ENCODE measurements at places on chromosomes 11 and 22.

DNA sequence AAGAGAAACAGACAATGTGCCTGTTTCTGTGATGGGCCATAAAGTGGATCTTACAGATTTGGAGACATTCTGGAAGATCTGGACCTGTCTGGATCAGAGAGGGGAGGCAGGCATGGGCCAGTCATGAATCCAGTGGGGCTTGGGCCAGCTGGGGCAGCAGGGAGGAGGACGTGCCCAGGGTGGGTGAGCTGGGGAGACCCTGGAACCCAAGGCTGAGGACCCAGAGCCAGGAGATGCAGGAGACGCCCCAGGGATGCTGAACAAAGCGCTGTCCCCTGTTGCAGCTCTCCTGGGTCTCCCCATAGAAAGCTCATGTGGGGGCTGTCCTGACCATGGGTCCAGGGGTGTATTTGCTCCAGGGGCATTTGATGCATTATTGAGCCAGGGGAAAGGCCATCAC is 1.5 kb upstream of the APOBEC3A start:
- DNase-seq, result no peak

DNA sequence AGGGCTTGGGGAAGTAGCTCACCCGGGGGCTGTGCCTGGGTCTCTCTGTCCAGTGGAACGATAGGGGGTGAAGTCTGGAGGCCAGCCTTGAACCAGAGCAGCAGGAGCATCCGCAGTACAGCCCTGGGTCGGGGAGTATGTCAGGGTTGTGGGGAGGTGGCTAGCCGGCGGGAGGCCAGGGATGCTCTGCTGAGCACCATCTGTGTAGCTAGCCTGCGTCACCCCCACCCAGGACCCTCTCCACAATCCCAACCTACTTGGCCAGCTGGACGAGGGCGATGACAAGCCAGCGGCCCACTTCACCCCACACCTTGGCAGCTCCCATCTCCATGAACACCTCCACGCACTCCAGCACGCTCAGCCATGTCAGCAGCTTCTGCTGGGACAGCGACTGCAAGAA is 2.2 kb downstream of the PEX16 start:
- DNase-seq, result no peak

GRCh38 chr11:33505093-33505492 is 195.5 kb downstream of the C11orf91 start:
- no peak for DNase-seq

DNA sequence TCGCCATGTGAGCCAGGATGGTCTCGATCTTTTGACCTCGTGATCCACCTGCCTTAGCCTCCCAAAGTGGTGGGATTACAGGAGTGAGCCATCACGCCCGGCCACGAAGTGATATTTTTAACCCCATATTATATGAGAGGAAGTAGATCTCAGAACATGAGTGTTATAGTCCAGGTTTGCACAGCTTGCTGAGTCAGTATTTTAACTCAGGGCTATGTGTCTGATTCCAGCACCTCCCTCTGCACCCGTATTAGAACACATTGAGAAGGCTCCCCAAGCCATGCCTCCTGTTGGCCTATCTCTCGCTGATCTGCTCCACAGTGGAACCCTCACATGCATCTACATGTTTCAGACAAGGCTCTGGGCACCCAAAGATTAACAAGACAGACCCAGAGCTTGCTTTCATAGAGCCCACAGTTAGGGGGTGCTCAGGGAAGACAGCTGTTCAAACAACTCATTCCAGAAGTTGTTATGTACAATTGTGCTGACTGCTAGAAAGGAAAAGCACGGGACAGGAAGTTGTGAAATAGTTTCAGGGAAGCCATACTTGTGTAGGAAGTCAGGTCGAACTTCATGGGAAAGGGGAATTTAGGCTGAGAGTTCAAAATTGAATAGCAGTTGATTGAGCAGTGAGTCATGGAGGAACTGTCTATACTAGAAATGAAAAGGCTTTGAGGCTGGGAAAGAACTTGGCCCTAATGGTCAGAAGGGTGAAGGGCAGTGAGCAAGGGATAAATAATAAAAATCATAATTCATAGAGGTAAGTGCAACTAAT is 49.3 kb upstream of the CLPB start:
- DNase-seq, result peak; percentile 45

DNA sequence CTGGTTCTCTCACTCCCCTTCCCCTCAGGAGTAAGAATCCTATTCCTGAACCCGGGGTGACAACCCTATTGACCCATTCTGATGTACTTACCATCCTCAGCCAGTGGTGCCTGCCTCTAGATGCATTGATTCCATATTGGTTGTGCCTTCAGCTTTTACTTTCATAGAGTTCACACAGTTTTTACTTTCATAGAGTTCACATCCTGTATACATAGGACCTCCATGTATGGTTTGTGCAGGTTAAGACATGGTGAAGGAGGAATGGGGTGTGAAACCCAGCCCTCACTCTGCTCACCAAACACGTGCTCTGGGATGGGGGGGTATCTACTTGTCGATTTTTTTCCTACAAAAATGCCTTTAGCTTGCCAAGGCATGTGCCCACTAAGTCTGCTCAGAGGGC is 105.6 kb upstream of the TBCEL start:
- no peak for DNase-seq

DNA sequence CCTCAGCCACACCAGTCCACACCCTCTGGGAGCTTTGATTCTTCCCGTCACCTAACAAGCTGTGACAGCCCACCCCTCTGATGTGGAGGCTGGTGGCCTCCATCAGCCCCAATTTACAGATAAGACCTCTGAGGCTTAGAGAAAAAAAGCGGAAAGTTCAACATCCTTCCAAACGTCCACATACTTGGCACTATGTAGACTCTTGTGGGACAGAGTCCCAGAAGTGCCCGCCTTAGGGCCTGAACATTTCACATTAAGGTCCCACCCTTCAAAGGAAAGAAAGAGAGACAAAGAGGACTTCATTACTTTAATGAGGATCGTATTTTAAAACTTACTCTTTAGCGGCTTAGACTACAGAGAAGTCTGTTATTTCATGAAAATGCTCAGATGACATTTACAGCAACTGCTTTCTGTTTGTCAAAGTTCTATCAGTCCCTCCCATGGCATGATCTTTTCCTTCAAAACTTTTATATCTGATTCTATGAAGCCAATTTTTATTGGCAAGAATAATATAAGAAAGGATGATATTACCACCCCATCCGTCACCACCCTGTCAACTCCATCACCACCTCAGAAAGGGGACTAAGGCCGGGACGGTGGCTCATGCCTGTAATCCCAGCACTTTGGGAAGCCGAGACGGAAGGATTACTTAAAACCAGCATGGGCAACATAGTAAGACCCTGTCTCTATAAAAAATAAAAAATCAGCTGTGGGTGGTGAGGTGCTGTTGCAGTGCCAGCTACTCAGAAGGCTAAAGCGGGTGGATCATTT is 15.7 kb upstream of the SCGB1A1 start:
- no peak for DNase-seq

GRCh38 chr22:21726650-21727049 is 8.9 kb downstream of the YPEL1 start:
- DNase-seq, result no peak

- no peak for DNase-seq
These were observed 82.1 kb downstream of the PIWIL4 start for GRCh38 chr11:94649254-94649653.

DNA sequence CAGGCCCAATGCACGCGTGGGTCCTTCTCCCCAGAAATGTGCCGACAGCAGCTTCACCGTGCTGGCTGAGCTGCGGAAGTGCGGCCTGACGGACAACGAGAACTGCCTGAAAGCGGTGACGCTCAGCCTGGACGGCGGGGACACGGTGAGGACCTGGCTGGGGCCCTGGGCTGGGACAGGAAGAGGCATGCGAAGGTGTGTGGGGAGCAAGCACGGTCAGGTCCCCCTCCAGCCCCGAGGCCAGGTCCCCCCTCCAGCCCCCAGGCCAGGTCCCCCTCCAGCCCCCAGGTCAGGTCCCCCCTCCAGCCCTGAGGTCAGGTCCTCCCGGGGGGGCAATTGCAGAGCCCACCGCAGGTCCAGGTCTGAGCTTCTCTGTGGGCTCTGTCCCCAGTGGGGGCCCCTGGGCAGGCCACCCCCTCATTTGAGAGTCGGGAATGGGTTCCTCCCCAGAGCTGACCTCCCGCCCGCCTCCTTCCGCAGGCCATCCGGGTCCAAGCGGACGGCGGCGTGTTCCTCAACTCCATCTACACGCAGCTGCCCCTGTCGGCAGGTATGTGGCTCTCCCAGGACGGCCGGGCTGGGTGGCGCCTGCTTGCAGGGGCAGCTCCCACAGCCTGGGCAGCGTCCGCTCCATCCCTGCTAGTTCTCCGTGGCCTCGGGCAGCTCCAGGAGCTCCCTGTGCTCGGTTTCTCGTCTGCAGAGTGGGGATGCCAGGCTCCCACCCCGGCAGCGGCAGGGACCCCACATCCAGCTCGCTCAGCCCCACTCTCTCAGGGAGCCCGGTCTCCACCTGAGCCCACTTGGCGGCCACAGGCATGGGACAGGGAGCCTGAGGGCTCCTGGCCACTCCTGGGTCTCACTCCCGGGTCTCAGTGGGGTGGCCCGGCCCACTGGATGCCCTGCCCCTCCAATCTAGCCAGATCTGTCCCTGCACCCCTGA is 7.9 kb downstream of the MUC5B start:
- no peak for DNase-seq

- no peak for DNase-seq
These were observed 23.0 kb downstream of the SIK3 start for GRCh38 chr11:117075186-117075585.

DNA sequence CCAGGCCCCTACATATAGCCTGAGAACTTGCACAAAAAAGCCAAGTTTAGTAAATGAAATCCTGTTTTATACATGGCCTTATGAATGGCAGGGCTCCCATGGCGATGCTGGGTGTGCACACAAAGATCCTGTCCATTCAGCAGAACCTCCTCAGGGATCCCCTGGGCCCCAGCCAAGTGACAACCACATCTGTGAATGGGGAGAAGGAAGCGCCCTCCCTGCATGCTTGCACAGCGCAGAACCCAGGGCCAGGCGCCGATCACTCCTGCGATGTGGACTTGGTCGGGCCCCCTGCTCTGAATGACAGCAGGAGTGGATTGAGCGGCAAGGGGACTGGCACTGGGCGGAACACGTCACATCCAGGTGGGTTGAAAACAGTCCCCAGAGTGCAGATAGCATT is 4.5 kb upstream of the CDC42EP2 start:
- no peak for DNase-seq

DNA sequence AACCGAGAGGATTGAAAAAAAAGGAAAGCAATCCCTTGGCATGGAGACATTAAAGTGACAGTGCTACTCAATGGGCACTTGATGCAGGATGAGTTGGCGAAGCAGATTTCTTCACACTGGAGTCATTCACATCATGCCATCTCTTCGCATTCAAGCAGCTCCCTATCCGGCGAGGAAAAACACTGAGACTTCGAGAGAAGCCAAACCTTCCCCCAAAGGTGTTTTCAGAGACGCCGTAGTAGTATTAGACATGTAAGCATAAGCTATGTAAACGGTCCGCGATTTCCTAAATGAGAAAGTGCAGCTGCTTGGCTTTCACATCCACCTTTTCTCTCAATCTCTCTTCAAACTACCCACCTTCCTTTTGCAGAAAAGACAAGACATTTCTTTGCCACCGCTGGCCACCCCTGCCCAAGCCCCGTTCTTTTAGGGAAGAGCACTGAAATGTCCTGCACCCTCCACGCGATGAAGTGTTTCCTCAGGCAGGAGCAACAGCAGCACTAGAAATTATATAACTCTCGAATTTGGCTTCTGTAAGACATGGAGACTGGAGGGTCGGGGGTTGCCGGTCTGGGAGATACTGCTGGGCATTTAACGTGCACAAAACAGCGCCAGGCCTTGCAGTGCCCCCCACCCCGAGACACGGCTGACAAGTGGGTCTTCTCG is at the start of gene DLG2:
Gene DLG2, minus strand, starts transcription at position 13 of the 666 bp plus-strand sequence.
- no peak for DNase-seq

- no peak for DNase-seq
These were observed 562.1 kb downstream of the BUD13 start for GRCh38 chr11:116210663-116211062.

GRCh38 chr11:3197044-3197695 is 21.4 kb downstream of the MRGPRG start:
- DNase-seq, result no peak

- DNase-seq, result peak; percentile 74
These were observed 6.3 kb upstream of the KCNJ5 start for GRCh38 chr11:128884703-128885338.

DNA sequence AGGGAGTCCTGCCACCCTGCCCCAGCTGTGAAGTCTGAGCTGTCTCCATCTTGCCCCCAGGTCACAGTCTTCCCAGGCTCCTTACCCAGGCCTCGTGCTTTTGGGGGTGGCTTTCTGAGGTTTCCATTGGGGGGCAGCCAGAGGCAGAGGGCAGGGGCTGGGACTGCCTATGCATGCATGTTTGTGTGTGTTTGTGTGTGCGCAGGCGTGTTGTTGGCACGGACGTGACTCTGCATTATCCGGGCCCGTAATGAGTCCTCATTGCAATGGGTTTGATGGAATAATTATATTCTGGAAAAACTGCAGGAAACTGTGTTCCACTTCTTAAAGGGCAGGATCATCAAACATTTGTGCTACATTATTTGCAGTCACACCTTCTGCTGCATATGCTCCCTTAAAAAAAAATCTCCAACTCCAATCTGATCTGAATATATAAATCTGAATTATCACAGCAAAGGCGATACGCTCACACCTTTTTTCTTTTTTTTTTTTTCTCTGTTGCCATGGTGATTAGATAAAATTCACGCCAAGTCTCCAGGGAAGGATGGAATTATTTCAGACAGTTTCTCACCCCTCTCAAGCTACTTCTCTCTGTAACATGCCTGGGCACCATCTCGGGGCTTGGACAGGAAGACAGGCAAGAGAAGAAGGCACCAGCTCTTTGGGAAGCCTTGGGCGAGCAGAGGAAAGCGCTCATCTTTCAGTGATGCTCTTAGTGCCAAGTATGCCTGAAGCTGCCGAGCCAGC is 45.9 kb downstream of the DSCAML1 start:
- DNase-seq, result no peak

DNA sequence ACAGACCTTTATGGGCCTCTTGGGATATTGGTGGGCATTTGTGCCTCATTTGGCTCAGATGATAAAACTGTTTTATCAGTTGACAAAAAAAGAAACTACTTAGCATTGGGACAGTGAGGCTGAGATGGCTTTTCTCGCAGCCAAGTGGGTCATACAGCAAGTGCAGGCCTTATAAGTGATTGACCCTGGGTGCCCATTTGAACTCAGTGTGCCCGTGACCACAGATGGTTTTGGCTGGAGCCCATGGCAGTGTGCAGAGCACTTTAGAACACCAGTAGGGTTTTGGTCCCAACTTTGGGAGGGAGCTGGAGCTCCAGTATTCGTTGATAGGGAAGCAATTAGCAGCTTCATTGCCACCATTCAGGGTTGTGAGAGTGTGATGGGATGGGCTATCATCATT is 404.5 kb upstream of the LARGE1 start:
- no peak for DNase-seq

DNA sequence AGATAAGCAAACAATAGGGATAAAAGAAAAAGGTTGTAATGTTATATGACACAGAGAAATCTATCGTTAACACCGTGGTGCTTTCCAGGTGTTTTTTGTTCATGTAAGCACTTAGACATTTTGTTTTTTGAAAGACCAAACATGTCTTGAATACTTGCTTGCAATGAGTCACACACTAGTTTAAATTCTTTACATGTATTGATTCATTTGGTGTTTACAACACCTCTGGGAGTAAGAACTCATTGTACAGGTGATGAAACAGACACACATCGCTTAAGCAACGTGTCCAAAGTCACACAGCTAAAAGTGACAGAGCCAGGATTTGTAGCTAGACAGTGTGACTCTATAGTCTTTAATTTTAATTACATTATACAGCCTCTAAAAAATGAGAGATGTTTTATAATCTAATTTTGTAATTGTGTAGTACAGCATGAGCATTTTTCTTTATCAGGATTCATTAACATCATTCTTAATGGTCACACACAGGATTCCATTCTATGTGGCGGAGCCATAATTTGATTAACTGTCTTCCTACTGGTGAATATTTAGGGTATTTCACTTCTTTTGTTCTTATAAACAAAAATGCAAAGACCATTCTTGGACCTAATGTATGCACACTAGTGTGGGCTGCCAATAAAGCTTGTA is 148.8 kb downstream of the DBX1 start:
- DNase-seq, result no peak
